ENCODE measurements at places on chromosomes 7 and 10.

- no peak for DNase-seq
These were observed 182.8 kb downstream of the MAD1L1 start for GRCh38 chr7:2049782-2050510.

- no peak for DNase-seq
These were observed at the start of gene PLA2G12B for GRCh38 chr10:72954596-72955554. PLA2G12B (minus strand) TSS chr10:72954806; CDS start chr10:72954685, 121 bp downstream.

DNA sequence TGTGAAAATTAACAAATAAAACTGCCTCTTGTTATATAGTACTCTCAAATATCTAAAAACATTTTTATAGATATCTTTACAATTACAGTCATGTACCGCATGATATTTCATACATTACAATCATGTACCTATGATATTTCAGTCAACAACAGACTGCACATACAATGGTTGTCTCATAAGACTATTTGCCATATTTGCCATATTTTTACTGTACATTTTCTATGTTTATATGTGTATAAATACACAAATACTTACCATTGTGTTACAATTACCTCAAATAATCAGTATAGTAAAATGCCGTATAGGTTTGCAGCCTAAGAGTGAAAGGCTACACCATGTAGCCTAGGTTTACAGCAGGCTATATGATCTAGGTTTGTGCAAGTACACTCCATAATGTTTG, 336.0 kb upstream of the PCDH15 start:
- no peak for DNase-seq

DNA sequence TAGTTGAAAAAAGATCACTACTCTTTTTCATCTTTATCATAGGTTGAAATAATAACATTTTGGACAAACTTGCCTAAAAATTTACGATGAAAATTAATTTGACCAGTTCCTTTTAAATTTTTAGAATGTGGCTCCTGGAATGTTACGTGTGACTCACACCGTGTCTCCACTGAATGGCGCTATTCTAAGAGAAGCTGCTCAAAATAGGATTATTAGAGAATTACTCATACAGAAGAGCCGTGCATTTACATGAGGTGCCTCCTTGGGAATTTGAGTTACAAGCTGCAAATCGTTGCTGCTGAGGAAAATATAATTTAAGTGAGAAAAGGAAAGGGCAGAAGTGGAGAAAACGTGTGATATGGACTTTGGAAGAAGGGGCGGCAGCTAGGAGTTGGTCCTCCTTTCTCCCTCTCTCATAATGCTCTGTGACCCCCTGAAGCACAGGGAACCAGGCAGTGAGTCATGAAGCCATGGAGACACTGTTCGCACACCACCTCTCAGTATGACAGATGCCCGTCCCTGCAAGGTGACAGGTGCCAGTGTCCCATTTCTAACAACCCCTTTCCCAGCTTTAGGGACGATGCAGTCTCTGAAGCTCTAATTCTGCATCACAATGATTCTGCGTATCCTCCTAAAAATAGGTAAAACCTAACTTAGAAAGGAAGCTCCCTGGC, 323.2 kb upstream of the COBL start:
- no peak for DNase-seq

DNA sequence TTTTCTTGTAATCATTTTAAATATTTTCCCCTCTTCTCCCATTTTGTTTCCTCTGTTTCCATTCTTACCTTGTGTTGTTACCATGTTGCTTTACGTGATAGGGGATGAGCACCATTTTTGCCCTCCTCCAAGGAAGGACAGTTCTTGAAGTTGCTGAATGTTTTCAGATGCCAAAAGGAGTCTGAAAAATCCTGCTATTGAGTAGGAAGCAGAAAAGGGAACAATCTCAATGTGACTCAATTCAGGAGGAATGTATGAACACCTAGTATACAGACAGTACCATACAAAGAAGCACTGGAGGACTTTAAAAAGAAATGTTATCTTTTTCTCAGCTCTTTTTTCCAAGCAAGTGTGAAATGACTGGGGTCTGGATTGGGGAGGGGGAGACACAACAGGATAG, 5.1 kb upstream of the NAMPT start:
- DNase-seq = no peak

- no peak for DNase-seq
These were observed 663 bp downstream of the VPS37D start for GRCh38 chr7:73668103-73668885.

- DNase-seq = no peak
These were observed at the start of gene CCL24 for GRCh38 chr7:75813781-75814236. CCL24 (minus strand) TSS chr7:75813806; CDS start chr7:75813715, 91 bp downstream.

GRCh38 chr10:43901302-43901701, 252.6 kb upstream of the ZNF32 start:
- DNase-seq = no peak

- DNase-seq = no peak
These were observed 1.7 kb upstream of the PRKCQ start for GRCh38 chr10:6581778-6582228.

- no peak for DNase-seq
These were observed 810.7 kb downstream of the MAGI2 start for GRCh38 chr7:78642751-78643150.

DNA sequence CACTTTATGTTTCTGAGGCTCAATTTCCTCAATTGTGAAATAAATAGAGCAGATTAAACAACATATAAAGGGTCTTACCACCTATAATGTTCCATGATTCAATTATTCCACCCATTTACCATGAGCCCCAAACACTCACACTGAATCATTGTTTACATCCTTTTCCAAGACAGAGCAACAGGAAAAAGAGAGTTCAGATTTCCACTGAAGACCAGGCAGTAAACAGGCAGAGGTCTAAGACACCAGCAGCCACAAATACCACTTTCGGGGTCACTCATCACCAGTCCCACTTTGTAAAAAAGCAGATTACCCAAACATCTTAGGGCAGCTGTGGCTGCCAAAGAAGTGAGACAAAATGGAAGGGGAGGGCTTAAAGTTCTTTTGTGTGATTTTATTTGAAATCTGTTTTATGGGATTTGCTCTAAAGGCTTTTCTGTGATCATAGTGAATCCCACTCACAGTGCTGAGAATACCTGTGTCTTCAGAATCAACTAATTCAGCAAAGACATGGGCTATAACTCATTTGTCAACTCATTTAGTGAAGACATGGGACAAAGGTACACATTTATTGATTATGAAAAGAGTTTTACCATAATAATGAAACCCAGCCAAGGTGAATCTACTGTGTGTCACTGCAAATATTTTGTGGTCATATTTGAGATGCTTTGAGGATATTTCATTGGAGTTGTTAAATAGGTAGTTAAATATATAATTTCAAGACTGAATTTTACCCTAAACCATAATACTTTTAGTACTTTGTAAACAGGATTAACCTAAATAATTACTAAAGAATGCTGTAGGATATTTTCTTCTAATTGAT, 24.8 kb upstream of the DLD start:
- no peak for DNase-seq

- no peak for DNase-seq
These were observed 251.2 kb downstream of the BAMBI start for GRCh38 chr10:28928484-28928883.

GRCh38 chr7:25951414-25952260, 200.4 kb upstream of the NFE2L3 start:
- no peak for DNase-seq

Data from stimulated activated CD8-positive, alpha-beta memory T cell treated with anti-CD3 and anti-CD28 coated beads, Interleukin-15, amount 100 ng/mL, for 24 hours (primary cell).